ENCODE measurements at places on chromosomes 1 and 21. TPM values are rescaled to one million over a fixed set of nuclear protein-coding genes. Genes with fewer than 3 reads are reported as not detected.

The HSD3B2 gene
- total RNA-seq = not detected

GRCh38 chr1:38662126-38662525, 197.4 kb downstream of the RRAGC start:
- no peak for DNase-seq

The SERPINC1 gene
- not detected for total RNA-seq

- no peak for DNase-seq
Observed at GRCh38 chr21:14418920-14419319, 36.0 kb upstream of the HSPA13 start.

The TSACC gene
- 0.94 TPM for total RNA-seq

DNA sequence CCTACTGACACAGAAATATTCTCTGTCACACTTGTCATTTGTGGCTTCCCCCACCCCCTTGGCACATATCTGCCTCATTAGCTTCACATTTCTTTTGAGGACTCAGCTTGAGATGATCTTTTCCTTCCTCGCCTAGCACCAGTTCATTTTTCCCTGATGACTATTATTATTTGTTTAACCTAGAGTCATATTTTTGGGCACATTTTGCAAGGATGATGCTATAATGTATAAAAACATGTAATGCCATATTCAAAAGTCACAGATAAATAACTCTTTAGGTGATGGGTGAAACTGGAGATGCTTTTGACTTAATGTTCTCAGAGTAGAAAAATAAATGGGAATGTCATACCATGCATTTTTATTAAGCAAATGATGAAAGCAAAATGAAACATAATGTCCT, 202.7 kb downstream of the BACH1 start:
- DNase-seq = no peak

DNA sequence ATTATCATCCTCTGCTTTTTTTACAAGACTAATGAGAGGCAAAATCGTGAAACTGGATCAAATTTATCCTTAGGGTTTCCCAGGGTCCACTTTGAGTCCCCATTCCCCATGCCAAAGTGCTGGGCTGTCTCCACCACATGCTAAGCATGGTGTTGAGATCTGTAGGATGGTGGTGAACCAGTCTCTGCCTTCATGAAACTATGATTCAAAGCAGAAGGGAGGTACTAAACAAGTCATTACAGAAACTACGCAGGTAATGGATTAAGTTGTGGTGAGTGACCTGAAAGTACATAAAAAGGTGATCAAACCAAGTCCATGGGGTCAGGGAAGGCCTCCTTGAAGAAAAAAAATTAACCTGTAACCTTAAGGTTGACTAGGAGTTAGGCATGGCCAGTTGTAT, 265.2 kb downstream of the ATG4C start:
- no peak for DNase-seq

The HTR6 gene
- 0.55 TPM for total RNA-seq

The ATP6V0B gene
- total RNA-seq = 89.9 TPM

The LCE3A gene
- total RNA-seq = not detected

GRCh38 chr1:24960071-24960801, 30.2 kb upstream of the RUNX3 start:
- no peak for DNase-seq

The RBM11 gene
- 10.3 TPM for total RNA-seq

- no peak for DNase-seq
Observed at GRCh38 chr1:41572224-41572623, 87.7 kb upstream of the EDN2 start.

- no peak for DNase-seq
Observed at GRCh38 chr1:170586321-170587252, 54.6 kb downstream of the GORAB start.

The SLC16A4 gene
- 0.44 TPM for total RNA-seq

GRCh38 chr1:93111065-93111464, 32.0 kb downstream of the MTF2 start:
- DNase-seq = no peak

The FCRLA gene
- total RNA-seq = not detected

GRCh38 chr1:67144696-67145095, 9.9 kb upstream of the C1orf141 start:
- peak; percentile 34 for DNase-seq

DNA sequence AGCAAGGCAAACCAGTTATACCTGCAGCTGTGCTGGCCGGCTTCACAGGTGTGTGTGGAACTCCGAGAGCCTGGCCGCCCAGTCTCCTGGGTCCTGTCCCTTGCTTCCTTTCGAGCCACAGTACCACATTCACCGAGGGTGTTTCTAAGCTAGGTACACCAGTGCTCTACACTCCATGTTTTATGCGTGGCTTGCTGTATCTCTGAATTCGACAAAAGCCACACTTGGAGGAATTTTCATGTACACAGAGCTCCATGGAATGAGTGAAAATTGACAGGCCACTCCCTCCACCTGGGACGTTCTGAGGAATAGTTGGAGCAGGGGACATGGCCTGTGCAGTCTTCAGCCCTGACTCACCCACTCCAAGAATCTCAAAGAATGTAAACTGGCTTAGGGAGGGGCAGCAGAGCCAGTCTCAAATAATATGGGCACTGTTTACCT, 14.0 kb downstream of the ETS2 start:
- no peak for DNase-seq

The LCK gene
- 254 TPM for total RNA-seq

The SPRR1B gene
- total RNA-seq = not detected

The L1TD1 gene
- not detected for total RNA-seq

All from activated T-cell treated with anti-CD3 and anti-CD28 coated beads, Interleukin-2, amount 50 U/mL, for 72 hours (primary cell).